NAMALWA (cell line): ENCODE measurements at places on chromosomes 12 and 14.

DNA sequence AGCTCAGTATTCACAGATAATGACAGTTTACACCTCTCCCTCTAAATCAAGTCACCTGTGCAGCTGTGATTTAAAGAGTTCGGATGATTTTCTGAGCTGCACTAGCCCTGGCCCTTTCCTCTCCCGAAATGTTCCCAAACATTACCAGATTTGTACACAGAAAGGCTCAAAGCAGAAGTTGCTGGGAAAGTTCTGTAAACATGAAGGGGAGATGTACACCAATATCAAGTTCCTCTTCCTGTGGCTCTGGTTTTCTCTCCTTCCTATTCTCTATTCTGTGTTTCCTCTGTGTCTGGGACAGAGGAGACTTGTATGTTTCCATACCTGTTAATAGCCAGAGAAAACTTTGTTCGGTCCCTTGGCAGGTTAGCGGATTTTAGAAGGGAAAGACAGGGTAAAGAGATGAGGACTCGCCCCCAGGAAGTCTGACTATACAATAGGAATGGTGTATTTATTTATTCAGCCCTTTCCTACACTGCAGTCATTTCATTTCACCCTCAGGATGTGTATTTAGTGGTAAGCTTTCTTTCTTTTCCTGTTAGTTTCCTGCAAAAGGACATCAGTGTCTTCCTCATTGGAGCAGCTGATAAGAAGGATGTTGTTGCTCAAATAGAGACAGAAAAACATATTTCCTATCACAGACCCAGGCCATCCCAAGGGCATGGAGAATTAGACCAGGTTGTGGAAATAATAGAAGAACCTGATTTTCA, 7.6 kb upstream of the NUMB start:
- DNase-seq = peak; percentile 17

DNA sequence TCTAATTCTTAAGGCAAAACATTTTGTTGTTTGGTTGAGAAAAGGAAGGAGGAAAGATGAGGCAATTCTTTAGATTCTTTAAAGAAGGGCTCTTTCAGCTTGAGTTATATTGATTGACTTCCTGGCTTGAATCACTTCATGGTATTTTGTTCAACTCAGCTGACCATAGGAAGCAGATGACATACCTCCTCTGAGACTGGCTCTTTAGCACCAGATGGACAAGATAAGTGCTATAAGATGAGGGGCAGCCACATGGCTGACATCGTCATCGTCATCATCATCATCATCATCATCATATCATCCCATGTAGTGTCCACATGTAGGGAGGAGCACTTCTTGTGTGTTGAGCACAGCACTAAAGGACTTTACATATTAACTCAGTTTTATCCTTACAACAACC, 81.3 kb downstream of the SSPN start:
- no peak for DNase-seq

- no peak for DNase-seq
These were observed 158.9 kb upstream of the PLEKHG7 start for GRCh38 chr12:92543840-92544239.

- DNase-seq = no peak
These were observed 80.8 kb downstream of the BHLHE41 start for GRCh38 chr12:26044007-26044394.

GRCh38 chr12:80988986-80989385, 51.3 kb upstream of the LIN7A start:
- no peak for DNase-seq

DNA sequence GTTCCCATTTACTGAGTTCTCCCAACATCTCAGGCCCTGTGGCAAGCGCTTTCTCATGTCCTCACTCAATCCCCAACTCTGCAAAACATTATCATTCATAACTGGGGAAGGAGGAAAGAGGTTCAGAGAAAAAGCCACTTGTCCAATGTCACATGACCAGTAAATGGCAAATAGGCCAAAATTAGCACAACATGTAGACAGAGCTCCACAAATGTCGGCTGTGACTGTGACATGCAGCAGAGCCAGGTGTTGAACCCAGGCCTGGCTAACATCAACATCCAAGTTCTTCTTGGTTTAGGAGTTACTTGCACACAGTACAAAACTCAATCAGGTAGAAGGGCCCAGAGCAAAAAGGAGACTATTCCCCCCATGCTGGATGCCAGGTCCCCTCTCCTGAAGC, 10.8 kb downstream of the KCTD10 start:
- no peak for DNase-seq

GRCh38 chr12:113230315-113231234, 9.3 kb downstream of the TPCN1 start:
- DNase-seq = no peak

- no peak for DNase-seq
These were observed 171.2 kb downstream of the MYRFL start for GRCh38 chr12:69996241-69996640.

- DNase-seq = no peak
These were observed 150.6 kb downstream of the BCL11B start for GRCh38 chr14:99121319-99121875.

DNA sequence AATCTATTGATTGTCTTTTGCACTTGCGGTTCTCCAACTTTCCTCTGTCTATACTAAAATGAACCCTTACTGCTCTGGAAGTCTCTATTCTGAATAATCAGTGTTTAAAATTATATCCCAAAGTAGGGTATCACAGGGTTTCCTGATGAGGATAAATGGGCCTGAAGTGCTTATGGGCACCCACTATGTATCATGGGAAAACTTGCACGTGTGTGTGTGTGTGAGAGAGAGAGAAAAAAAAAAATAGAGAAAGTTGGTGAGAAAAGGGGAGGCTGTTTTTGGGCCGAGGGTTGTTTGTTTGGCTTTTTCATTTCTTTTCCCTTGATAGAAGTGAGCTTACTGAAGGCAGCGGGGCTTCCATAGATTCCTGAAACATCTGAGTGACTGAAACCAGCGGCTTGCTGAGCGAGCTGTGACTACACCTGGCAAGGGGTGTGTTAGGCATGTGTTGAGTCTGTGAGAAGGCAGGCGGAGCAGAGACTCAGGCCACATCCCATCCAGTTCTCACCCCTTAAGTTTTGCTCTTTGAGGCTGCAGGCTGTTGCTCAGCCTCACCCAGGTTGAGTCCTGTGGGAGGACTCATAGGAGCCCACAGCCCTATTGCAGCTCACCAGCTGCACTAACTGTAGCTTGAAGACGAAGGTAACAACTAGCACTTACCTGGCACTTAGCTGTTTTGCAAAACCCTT, 17.2 kb downstream of the PPFIBP1 start:
- no peak for DNase-seq

- DNase-seq = peak; percentile 87
These were observed at the start of gene RILPL2 for GRCh38 chr12:123436017-123436964. Gene RILPL2, minus strand, starts transcription at chr12:123436684. Its CDS starts 264 bp downstream, at chr12:123436420.

DNA sequence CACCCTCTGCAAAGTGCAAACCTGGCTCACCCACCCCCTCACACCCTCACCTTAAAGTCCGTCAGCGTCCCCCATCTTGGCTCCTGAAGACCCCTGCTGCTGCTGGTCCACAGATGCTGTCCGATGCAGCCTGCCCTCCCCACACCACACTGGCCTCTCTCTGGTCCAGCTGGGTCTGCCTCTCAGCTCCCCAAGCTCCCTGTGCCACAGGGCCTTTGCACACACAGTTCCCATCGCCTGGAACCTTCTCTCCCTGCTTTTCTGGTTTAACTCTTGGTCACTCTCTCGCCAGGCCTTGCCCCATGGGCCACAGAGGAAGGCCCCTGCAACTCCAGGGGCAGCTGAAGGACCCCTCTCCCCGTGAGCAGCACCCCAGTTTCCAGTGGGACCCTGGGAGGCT, 44.9 kb downstream of the TESC start:
- DNase-seq = no peak

- no peak for DNase-seq
These were observed 53.3 kb upstream of the IGF1 start for GRCh38 chr12:102533483-102534215.

- no peak for DNase-seq
These were observed 106.4 kb downstream of the EFCAB11 start for GRCh38 chr14:89848165-89848564.

GRCh38 chr14:85291731-85292130, 238.2 kb upstream of the FLRT2 start:
- no peak for DNase-seq

DNA sequence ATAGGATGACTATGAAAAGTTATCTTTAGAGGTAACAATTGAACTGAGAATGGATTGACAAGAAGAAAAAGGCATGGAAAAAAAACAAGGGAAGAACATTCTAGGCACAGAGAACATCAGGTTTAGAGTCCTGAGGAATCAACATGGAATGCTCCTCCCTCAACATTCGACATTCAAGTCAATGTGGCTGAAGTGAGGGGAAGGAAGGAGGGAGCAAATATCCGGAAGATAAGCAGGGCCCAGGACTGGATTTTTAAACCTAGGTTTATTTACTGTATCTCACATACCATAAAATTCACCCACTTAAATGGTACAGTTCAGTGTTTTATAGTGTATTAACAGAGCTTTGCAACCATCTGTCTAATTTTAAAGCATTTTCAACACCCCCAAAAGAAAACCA, 9.6 kb upstream of the CCER1 start:
- DNase-seq = no peak

- no peak for DNase-seq
These were observed 22.6 kb upstream of the MAPKAPK5 start for GRCh38 chr12:111819191-111820158.

DNA sequence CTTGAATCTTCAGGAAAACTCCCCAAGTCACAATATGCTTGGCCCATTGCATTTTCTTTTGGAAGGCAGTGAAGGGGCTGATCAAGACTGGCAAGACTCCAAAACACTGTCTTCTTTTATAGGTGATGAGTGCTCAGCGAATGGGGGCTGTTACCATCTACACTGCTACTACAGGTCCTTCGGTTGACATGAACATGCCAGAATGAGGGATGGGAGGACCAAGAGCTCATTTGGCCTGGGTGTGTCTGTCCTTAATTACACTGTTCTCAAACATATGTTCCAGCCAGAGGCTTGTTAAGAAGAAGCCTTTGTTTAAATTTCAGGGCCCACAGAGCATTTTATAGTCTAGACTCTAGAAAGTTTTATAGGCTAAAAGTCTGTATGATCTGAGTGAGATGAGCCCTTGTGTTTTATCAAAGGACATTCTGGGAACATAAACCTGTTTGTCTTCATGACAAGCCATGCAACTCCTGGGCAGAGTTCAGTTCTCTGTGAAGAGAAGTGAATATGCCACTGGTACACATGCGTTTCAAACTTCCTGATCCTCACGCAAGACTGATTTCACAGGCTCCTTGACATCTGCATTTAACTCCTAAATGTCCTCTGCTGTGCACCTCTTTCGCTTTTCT, 4.7 kb upstream of the FAM234B start:
- peak; percentile 26 for DNase-seq

DNA sequence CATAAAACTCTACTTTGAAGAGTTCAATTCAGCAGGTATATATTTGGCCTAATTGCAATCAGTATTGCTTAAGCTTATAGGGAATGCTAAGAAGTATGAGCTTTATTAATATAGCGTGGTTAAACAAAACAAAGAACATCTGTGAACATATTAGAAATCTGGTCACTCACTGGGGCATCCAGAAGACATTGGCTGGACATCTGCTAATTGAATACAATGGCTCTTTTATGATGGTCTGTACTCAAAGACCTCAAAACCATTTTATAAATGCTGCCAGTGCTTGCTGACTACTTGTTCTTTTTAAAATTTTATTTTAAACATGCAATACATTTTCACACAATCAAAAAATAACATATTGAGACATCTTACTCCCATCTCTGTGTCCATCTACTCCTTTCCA, 173.0 kb downstream of the STXBP6 start:
- DNase-seq = no peak

DNA sequence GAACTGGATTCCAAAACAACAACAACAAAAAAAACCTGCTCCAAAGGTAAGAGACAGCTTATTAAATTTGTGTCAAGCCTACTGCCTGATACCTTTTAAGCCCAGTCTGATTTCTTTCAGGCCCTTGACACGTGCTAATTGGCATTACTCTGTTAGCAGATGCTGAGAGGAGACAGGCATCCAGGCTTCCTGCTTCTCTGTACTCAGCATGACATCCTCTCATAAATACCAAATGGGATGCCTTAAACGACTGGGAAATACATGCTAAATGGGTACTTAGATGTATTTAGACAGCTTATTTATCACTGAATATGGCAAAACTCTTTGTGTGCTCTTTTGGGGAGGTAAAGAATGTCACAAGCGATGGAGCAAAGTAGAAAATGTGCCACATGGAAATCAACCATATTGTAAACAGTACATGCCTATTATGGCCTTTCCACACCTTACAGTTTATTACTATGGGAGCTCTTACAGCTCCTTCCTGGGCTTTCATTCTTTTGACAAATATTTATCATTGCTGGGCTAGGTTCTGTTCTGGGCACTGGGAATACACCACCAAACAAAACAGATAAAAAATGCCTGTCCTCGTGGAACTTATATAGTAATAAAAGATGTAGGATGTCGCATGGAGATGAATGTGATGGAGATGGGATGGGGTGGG, 11.5 kb upstream of the PCED1B start:
- DNase-seq = no peak

- no peak for DNase-seq
These were observed 2.3 kb downstream of the OR6J1 start for GRCh38 chr14:22641846-22642245.

DNA sequence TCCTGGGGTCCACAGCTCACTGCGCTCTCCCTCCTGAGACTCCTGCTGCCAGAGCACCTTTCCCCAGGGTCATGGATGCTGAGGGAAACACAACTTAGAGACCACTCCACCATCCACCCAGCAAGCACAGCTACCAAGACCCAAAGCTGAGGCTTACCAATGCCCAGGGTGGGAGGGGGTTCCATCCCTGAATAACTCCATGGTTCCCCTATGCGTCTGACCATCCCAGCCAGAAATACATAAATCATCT, 36.3 kb downstream of the DAD1 start:
- no peak for DNase-seq

DNA sequence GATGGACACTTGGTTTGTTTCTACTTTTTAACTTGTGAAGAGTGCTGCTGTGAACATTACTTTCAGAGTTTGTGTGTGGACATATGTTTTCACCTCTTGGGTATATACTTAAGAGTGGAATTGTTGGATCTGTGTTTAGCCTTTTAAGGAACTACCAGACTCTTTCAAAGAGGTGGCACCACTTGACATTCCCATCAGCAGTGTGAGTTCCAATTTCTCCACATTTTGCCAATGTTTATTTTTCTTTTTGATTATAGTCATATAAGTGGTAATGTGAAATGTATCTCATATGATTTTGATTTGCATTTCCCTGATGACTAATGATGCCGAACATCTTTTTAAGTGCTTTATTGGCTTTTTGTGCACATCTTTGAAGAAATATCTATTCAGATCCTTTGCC, 44.8 kb downstream of the ARHGAP5 start:
- no peak for DNase-seq

DNA sequence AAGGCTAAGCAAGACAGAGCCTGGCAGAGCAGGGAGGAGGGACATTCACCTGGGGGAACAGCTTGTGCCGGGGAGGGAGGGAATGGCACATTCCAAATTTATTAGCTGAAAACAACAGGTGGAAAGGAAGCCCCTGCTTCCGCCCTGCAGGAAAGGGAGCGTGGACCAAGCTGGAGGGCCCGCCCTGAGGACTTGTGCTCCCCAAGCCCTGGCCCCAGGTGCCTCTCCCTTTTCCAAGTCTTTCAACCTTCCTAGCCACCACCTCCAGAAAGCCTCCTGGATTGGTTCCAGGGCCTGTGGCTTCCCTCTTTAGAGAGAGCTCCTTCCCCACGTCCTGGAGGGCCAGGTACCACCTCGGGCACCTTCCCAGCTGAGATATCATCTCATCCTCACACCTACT, 2.7 kb downstream of the DEGS2 start:
- DNase-seq = no peak
